Natural killer cell treated with Interleukin-12 subunit alpha and Interleukin-12 subunit beta and Interleukin-15 and Interleukin-18, amount 100 ng/mL, for 72 hours (primary cell): ENCODE measurements at places on chromosomes 3 and 15. TPM values are rescaled to one million over a fixed set of nuclear protein-coding genes. Genes with fewer than 3 reads are reported as not detected.
A peak's percentile ranks its signal among the peaks of the same experiment; 100 is the strongest.

- H3K4me1 ChIP-seq: no peaks in the 10 kb centered on the region
- H3K27ac ChIP-seq: no peak overlapping the region
- H3K4me3 ChIP-seq: no peak overlapping the region
- no peak for DNase-seq
- H3K27me3 ChIP-seq: peaks cover 2% of the 10 kb centered on the region
These were observed 42.8 kb upstream of the PTPRG start for GRCh38 chr3:61518590-61518989.

The FRMD4B gene
- 38.3 TPM for total RNA-seq

- no peaks in the 10 kb centered on the region for H3K36me3 ChIP-seq
- no peak overlapping the region for H3K27ac ChIP-seq
- DNase-seq: no peak
- no peak overlapping the region for H3K4me3 ChIP-seq
- H3K27me3 ChIP-seq: peaks cover 39% of the 10 kb centered on the region
- H3K4me1 ChIP-seq: no peaks in the 10 kb centered on the region
These were observed 144.1 kb downstream of the ALDH1A2 start for GRCh38 chr15:57921371-57921770.

GRCh38 chr3:79086514-79086913 lies 681.3 kb downstream of the ROBO1 start:
- H3K27ac ChIP-seq: no peak overlapping the region
- no peak overlapping the region for H3K4me3 ChIP-seq
- peaks cover 6% of the 10 kb centered on the region for H3K36me3 ChIP-seq
- no peaks in the 10 kb centered on the region for H3K27me3 ChIP-seq
- no peak for DNase-seq

DNA sequence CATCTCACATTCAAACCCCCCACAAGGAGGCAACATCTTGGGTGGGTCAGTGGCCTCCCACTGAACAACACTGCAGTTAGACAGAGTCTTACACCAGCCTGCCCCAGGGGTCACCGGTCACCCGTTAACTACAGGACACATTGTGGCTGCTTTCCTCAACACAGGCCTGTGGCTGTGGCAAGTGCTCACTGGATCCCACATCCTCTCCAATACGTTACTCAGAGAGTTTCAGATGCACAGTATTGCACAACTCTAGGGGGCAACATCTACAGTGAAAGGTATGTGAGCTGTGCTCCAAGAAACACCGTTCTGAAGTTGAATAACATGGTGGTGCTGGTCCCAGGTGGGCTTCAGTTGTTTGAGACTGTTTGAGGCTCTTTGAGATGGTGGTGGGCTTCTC lies 41.0 kb downstream of the CTDSPL start:
- peak; percentile 69 for DNase-seq
- H3K36me3 ChIP-seq: no peaks in the 10 kb centered on the region
- peak overlapping the region; percentile 75 for H3K4me3 ChIP-seq
- peaks cover 15% of the 10 kb centered on the region for H3K27me3 ChIP-seq
- H3K27ac ChIP-seq: peak overlapping the region; percentile 59

- no peak for DNase-seq
- H3K4me1 ChIP-seq: peaks cover 36% of the 10 kb centered on the region
- peaks cover 29% of the 10 kb centered on the region for H3K36me3 ChIP-seq
- peak overlapping the region; percentile 72 for H3K27ac ChIP-seq
These were observed 254.1 kb downstream of the UACA start for GRCh38 chr15:70509282-70509662.

DNA sequence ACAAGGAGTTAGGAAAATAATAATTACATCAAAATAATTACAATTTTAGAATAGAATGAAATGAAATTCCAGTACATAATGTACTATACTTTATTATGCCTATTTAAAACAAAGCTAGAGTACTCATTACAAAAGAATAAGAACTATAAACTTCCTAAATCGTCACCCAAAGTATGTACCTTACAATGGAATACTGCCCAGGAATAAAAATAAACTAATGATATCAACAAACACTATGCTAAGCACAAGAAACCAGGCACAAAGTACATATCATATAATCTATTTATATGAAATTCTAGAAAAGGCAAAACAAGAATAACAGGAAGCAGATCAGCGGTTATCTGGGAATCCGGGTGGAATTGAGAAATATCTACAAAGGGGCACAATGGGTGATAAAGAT lies 84.7 kb downstream of the MYO9A start:
- H3K4me3 ChIP-seq: no peak overlapping the region
- H3K27ac ChIP-seq: no peak overlapping the region
- H3K36me3 ChIP-seq: peaks cover 10% of the 10 kb centered on the region
- no peak for DNase-seq

DNA sequence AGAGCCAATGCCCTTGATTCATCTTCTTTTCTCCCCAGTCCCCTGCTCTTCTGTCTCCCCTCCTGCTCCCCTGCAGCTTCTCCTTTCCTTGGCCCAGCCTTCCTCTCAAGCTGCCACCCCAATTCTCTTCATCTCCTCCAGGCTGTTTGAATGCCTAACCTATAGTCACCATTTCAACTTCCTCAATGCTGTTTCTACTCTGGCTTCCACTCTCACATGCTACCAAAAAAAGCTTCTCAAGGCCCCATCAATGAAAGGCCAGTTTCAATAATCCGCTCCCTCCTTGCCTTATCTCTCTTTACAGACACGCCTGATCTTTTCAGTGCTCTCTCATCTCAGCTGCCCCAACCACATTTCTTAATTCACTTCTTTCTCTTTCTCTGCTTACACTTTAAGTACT lies 212.2 kb upstream of the GPR149 start:
- no peak for DNase-seq
- H3K36me3 ChIP-seq: no peaks in the 10 kb centered on the region
- no peaks in the 10 kb centered on the region for H3K4me1 ChIP-seq
- H3K27me3 ChIP-seq: no peaks in the 10 kb centered on the region
- no peak overlapping the region for H3K4me3 ChIP-seq
- H3K27ac ChIP-seq: no peak overlapping the region

DNA sequence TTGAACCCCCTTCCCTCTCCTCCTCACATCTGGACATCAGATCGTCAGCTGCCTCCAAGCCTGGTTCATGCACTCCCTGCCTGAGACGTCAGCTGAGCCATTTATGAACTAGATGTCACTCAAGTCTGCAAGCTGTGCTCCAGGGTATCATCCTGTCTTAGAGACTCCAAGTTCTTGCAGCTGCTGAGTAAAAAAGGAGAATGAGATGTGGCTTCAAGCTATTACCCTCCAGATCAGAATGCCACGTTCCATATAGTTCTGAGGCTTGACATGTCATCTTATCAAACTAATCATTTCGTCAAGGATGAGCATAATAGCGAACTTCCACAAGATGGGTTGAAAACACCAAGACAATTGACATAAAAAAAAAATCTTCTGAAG lies 766.3 kb downstream of the TBL1XR1 start:
- H3K27me3 ChIP-seq: no peaks in the 10 kb centered on the region
- H3K36me3 ChIP-seq: no peaks in the 10 kb centered on the region
- H3K4me3 ChIP-seq: no peak overlapping the region
- no peak overlapping the region for H3K27ac ChIP-seq
- no peaks in the 10 kb centered on the region for H3K4me1 ChIP-seq
- DNase-seq: no peak

DNA sequence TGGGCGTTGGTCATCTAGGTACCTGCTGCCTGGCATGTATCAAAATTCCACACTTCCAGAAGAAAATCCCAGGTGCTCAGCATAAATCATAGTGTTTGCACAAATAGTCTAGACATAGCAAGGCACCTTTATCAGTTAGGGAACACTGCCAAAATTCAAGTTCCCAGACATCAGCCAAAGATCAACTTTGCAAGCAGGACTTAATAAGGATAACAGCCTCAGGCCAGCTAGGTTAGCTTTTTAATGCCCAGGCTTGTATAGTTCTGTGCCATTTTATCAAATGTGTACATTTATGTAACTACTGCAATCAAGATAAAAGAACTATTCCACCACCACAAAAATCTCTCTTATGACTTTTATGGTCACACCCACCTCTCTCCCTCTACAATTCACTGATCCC lies 30.7 kb downstream of the DZIP3 start:
- DNase-seq: no peak
- H3K27ac ChIP-seq: no peak overlapping the region
- H3K4me1 ChIP-seq: no peaks in the 10 kb centered on the region
- no peaks in the 10 kb centered on the region for H3K36me3 ChIP-seq
- H3K4me3 ChIP-seq: no peak overlapping the region
- H3K27me3 ChIP-seq: no peaks in the 10 kb centered on the region

- H3K27me3 ChIP-seq: no peaks in the 10 kb centered on the region
- no peak for DNase-seq
- no peak overlapping the region for H3K27ac ChIP-seq
- H3K4me1 ChIP-seq: peaks cover 32% of the 10 kb centered on the region
- H3K4me3 ChIP-seq: no peak overlapping the region
These were observed 14.3 kb downstream of the MEF2A start for GRCh38 chr15:99580076-99580475.

DNA sequence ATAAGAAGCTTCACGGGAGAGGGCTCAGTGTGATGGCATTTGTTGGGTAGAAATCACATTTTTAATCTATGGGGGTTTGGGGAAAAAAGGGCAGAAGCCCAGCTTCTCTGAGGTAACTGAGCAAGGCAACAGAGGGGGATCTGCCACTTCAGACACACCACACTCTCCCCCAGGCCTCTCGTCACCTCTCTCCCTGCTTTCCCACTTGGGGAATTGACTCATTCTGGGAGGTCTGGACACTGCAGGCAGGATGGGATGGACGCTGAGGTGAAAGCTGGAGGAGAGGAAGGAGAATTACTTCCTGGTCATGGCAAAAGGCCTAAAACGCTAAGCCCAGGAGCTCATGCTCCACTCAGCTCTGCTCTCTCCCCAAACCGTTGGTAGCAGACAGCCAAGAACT lies 33.2 kb downstream of the MYO5C start:
- DNase-seq: no peak
- H3K27me3 ChIP-seq: no peaks in the 10 kb centered on the region

- H3K36me3 ChIP-seq: peaks cover 8% of the 10 kb centered on the region
- H3K27me3 ChIP-seq: peaks cover 7% of the 10 kb centered on the region
- DNase-seq: no peak
- no peak overlapping the region for H3K4me3 ChIP-seq
- H3K27ac ChIP-seq: no peak overlapping the region
These were observed 290.4 kb upstream of the CTDSPL start for GRCh38 chr3:37571269-37571668.

The CCDC66 gene
- 24.9 TPM for total RNA-seq

- peak overlapping the region; percentile 39 for H3K4me3 ChIP-seq
- H3K27me3 ChIP-seq: no peaks in the 10 kb centered on the region
- H3K36me3 ChIP-seq: no peaks in the 10 kb centered on the region
- no peak for DNase-seq
- H3K4me1 ChIP-seq: peaks cover 16% of the 10 kb centered on the region
These were observed 79.3 kb upstream of the SKOR1 start for GRCh38 chr15:67746022-67746421.

GRCh38 chr3:79926522-79926921 lies 158.7 kb upstream of the ROBO1 start:
- no peak overlapping the region for H3K27ac ChIP-seq
- no peaks in the 10 kb centered on the region for H3K4me1 ChIP-seq
- no peak overlapping the region for H3K4me3 ChIP-seq
- DNase-seq: no peak
- H3K36me3 ChIP-seq: no peaks in the 10 kb centered on the region
- no peaks in the 10 kb centered on the region for H3K27me3 ChIP-seq

DNA sequence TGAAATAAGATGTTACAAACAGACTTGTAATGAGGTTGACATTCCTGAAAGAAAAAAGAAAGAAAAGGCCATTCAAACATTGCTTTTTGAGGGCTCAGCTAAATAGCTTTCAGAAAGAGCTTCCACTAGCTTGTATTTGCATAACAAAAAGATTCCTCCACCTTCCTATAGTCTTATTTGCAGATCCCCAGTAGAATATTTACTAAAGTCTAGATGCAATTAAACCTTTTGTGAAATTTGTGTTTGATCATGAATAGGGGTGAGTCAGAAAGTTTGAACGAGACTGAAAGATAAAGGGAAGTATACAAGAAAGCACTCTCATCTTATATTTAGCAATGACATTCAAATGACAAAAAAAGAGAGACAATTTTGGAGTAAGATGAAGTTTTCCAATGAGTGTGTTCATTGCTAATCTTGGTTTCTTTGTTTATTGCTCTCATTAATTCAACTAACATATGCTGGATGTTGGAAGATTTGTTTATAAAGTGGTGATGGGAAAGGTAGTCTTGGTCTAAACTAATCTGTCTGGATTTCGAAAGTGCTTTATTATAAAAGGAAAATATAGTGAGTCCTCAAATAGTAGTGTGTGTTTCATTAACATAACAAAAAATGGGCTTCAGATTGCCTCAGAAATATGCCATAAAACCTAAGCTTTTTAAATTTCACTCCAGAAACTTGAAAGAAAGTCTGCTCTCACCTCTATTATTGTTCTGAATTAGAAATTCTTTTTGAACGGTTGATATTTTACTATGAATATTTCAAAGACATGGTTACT lies 9.1 kb upstream of the CADPS start:
- H3K36me3 ChIP-seq: no peaks in the 10 kb centered on the region
- no peaks in the 10 kb centered on the region for H3K27me3 ChIP-seq
- H3K4me1 ChIP-seq: no peaks in the 10 kb centered on the region

The SERINC4 gene
- 0.24 TPM for total RNA-seq

The ZDHHC19 gene
- 1.0 TPM for total RNA-seq

GRCh38 chr15:43144512-43144911 lies 11.1 kb downstream of the TMEM62 start:
- no peaks in the 10 kb centered on the region for H3K27me3 ChIP-seq
- peaks cover 10% of the 10 kb centered on the region for H3K36me3 ChIP-seq
- peak overlapping the region; percentile 0 for H3K4me3 ChIP-seq
- no peak for DNase-seq
- peaks cover 14% of the 10 kb centered on the region for H3K4me1 ChIP-seq
- H3K27ac ChIP-seq: peak overlapping the region; percentile 71

- DNase-seq: no peak
- no peaks in the 10 kb centered on the region for H3K4me1 ChIP-seq
- H3K36me3 ChIP-seq: peaks cover 3% of the 10 kb centered on the region
- H3K4me3 ChIP-seq: no peak overlapping the region
- H3K27me3 ChIP-seq: no peaks in the 10 kb centered on the region
These were observed 138.3 kb upstream of the ROBO1 start for GRCh38 chr3:79906106-79906505.

- peaks cover 14% of the 10 kb centered on the region for H3K27me3 ChIP-seq
- no peak overlapping the region for H3K4me3 ChIP-seq
- no peak overlapping the region for H3K27ac ChIP-seq
- no peaks in the 10 kb centered on the region for H3K36me3 ChIP-seq
- no peak for DNase-seq
These were observed 87.4 kb downstream of the THSD4 start for GRCh38 chr15:71202712-71203111.

The PLA1A gene
- total RNA-seq: 0.19 TPM

GRCh38 chr3:15656342-15656741 lies 54.8 kb downstream of the BTD start:
- H3K4me3 ChIP-seq: no peak overlapping the region
- peaks cover 14% of the 10 kb centered on the region for H3K36me3 ChIP-seq
- no peak for DNase-seq
- H3K27ac ChIP-seq: no peak overlapping the region
- peaks cover 29% of the 10 kb centered on the region for H3K4me1 ChIP-seq

The PTPRG gene
- total RNA-seq: 0.93 TPM
